ENCODE measurements at places on chromosomes 6 and 20.

GRCh38 chr6:68716620-68717019 lies 81.5 kb downstream of the ADGRB3 start:
- no peak for ATAC-seq

- no peak for ATAC-seq
Observed at GRCh38 chr6:50824552-50824951, 5.9 kb downstream of the TFAP2B start.

- ATAC-seq, result no peak
Observed at GRCh38 chr6:169887529-169888140, 136.2 kb downstream of the ERMARD start.

- ATAC-seq, result peak; percentile 79
Observed at GRCh38 chr6:156866220-156867015, 89.2 kb downstream of the ARID1B start.

GRCh38 chr6:1335367-1336037 lies 23.6 kb downstream of the FOXQ1 start:
- no peak for ATAC-seq

DNA sequence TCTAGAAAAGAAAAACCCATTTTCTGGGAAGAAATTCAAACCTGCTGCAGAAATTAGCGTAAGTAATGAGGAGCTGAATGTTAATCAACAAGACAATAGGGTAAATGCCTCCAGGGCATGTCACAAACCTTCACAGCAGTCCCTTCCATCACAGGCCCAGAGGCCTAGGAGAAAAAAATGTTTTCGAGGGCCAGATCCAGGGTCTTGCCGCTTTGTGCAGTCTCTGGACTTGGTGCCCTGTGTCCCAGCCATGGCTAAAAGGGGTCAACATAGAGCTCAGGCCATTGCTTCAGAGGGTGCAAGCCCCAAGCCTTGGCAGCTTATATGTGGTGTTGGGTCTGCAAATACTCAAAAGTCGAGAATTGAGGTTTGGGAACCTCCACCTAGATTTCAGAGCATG lies 99.8 kb downstream of the STXBP5 start:
- no peak for ATAC-seq

DNA sequence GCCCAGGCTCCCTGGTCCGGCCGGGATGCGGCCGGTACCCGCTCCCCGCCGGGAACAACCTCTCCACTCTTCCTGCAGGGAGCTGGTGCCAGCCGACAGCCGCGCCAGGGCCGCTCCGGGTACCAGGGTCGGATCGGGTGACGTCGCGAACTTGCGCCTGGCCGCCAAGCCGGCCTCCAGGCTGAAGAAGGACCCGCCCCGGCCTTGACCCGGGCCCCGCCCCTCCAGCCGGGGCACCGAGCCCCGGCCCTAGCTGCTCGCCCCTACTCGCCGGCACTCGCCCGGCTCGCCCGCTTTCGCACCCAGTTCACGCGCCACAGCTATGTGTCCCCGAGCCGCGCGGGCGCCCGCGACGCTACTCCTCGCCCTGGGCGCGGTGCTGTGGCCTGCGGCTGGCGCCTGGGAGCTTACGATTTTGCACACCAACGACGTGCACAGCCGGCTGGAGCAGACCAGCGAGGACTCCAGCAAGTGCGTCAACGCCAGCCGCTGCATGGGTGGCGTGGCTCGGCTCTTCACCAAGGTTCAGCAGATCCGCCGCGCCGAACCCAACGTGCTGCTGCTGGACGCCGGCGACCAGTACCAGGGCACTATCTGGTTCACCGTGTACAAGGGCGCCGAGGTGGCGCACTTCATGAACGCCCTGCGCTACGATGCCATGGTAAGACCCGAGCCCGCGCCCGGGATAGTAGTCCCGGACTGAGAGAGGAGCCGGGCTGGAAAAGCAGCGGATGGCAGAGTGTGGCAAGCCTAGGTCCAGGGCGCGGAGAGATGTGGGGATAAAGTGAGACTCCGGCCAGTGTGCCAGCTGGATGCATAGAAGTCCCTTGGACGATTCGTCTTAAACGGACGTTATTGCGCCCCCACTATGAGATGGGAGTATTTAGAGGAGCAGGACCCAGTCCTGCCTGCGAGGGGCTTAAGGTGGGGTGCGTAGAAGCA lies at the start of gene NT5E:
Gene NT5E, plus strand, starts transcription at position 266 of the 942 bp plus-strand sequence. Its CDS starts 57 bp downstream, at position 323.
- ATAC-seq, result peak; percentile 35

DNA sequence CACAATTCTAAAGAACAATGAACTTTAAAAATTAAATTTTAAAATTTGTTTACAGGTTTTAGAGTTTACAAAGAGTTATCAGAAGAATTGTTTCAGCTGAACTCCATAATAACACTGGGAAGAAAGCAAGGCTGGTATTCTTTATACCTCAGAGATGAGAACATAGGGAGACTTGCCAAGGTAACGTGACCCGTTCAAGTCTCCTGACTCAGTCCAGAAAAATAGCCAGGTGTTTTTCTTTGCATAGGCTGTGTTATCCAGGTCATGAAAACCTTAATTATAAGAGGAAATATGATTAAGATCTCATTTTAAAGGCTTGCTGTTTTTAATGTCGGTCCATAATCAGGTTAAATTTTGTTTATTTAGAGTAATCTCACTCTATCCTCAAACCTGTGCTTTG lies 8.5 kb upstream of the C6orf141 start:
- no peak for ATAC-seq

GRCh38 chr6:111995404-111995803 lies 58.5 kb upstream of the CCN6 start:
- no peak for ATAC-seq

GRCh38 chr6:104541411-104541810 lies 318.3 kb downstream of the HACE1 start:
- no peak for ATAC-seq

- no peak for ATAC-seq
Observed at GRCh38 chr6:71908162-71908765, 21.9 kb downstream of the RIMS1 start.

DNA sequence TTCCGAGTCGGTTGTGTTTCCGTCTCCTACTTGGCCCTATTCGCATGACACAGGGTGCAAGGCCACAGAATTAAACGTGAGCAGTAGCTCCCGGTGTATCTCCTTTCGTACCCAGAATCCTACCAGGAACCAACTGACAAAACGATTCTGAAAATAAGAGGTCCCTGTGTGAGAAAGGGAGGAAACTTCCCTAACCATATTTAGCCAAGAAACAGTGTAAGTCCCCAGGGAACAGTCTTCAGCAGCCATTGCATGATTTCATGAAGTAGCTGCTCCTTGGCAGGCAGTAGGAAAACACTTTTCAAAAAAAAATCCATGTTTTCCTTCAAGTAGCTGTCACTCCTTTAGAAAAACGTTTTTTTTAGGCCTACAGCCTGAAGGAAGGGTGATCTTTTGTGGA lies 46.9 kb downstream of the PDE10A start:
- ATAC-seq, result no peak

DNA sequence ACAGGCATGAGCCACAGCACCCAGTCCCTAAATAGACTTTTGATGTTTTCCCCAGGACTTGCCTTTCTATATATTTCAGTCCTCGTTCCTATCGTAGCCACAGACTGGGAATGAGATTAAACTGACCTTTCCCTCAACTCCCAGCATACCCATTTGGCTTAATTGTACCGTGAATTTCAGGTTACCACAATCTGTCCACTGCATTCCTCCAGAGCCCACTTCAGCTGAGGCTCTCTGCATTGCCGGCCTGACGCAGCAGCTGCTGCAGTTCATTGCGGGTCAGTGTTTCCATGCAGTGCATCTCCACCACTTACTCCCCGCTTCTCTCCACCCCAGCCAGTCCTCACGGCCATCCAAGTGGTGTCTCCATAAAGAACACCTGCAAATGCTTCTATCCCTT lies 103.1 kb upstream of the RIN2 start:
- ATAC-seq, result no peak

DNA sequence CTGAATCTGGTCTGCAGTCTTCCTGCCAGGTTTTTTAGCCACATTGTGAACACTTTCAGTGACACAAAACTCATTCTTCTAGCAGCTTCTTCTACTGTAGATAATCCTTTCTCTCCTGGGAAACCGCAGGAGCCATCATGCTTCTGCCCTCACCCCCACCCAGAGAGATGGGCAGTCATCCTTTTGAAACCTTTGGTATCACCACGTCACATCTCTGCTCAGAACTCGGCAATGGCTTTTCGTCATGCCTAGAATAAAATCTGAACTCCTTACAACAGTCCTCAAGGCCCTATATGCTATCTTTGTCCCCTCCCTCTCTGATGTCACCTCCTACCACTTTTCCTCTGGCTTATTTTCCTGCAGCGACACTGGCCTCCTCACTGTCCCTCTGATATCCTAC lies 46.4 kb upstream of the ZNFX1 start:
- no peak for ATAC-seq

DNA sequence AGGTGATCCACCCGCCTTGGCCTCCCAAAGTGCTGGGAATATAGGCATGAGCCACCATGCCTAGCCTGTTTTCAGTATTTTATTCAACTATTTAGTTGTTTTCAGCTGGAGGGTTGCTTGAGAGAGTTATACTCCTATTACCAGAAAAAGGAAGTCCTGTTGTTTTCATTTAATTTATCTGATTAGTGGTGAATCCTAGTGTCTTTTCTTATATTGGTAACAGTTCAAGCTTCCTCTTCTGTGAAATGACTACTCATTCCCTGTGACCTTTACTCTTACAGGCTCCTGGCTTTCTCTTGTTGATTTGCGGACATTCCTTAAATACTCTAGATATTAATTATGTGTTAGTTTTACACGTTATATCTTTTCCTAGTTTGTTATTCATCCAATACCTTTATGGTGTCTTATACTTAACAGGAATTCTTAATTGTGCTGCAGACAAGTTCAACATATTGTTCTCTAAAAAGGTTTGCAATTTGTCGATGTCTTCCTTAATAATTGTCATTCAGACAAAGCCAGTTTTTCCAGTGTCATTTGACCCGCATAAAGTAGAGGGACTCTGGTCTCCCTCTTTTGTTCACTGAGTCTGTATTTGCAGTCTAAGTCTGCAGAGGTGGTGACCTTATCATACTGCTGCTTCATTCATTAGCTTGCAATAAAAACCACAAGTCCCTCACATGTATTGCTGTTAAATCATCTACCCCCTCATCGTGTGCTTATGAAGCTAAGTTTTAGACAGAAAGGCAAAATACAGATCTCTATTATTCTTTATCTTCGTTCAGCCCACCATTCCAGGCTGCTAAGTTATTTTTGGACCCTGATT lies 51.4 kb downstream of the ZBTB9 start:
- no peak for ATAC-seq

- ATAC-seq, result no peak
Observed at GRCh38 chr20:4051413-4052138, 36.2 kb upstream of the RNF24 start.

GRCh38 chr6:37667050-37667814 lies 30.5 kb downstream of the MDGA1 start:
- ATAC-seq, result no peak

Measured in activated CD4-positive, CD25-positive, alpha-beta regulatory T cell treated with anti-CD3 and anti-CD28 coated beads, Interleukin-2, amount 50 U/mL, for 24 hours (primary cell).